Fibroblast of the aortic adventitia (primary cell): ENCODE measurements at places on chromosomes 13 and 19. TPM values are rescaled to one million over a fixed set of nuclear protein-coding genes. Genes with fewer than 3 reads are reported as not detected.

Gene ZNF556
- total RNA-seq = 0.08 TPM in 1 of 2 replicates, not detected in the other

Gene ZNF541
- 0.27 and 0.41 TPM in 2 replicates for total RNA-seq

Gene ZNF28
- 3.1 and 15.0 TPM in 2 replicates for total RNA-seq

Gene FXYD3
- total RNA-seq = 1.3 TPM in 1 of 2 replicates, not detected in the other

Gene FKBP8
- total RNA-seq = 246 and 2,205 TPM in 2 replicates

Gene FOXA3
- total RNA-seq = not detected in 2 replicates

Gene ZNF429
- 5.5 and 7.5 TPM in 2 replicates for total RNA-seq

Gene CALR3
- total RNA-seq = not detected in 2 replicates

Gene SPINT2
- total RNA-seq = 1.3 and 13.5 TPM in 2 replicates

- DNase-seq = peak; percentile 40
These were observed 95.5 kb downstream of the OXGR1 start for GRCh38 chr13:96898646-96899254.

GRCh38 chr13:90552702-90553101, 794.8 kb upstream of the MIR17HG start:
- DNase-seq = no peak

DNA sequence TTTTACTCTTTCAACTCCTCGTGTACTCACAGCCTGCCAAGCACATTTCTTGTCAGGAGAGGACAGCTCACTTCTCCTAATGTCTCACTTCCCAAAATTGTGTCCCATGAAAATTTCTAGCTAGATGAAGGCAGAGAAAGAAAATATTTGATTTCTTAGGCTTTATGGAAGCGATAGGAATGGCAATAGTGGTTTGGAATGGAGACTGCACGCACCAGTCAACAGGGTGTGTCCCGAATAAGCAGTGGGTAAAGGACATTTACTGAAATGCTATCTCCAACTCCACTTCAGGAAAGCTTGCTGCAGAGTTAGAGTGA, 321 bp upstream of the ZNF222 start:
- DNase-seq = no peak

- peak; percentile 81 for DNase-seq
These were observed 178.2 kb downstream of the NDFIP2 start for GRCh38 chr13:79659121-79659521.

GRCh38 chr19:3723883-3724282, 15.7 kb downstream of the TJP3 start:
- no peak for DNase-seq

GRCh38 chr19:42032431-42032830, 37.6 kb downstream of the GRIK5 start:
- peak; percentile 5 for DNase-seq

- no peak for DNase-seq
These were observed 75.0 kb upstream of the SLC15A1 start for GRCh38 chr13:98827449-98827848.

DNA sequence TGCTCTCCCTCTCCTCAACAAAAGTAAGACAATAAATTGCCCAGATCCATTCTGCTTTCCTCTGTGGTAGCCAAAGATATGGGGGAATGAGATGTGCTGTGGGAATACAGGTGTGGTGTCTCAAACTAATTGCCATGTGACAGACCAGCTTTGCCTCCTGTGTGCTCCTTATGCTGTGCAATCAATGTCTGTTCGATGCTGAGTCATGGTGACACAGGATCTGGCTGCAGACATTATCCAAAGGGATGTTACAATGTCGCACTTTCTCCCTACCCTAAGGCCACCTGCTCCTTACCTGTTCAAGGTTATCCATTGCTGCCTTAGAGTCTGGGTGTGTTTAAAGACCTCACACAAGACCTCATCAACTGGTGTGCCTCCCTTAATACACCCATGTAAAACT, 32.5 kb downstream of the FGF14 start:
- DNase-seq = no peak

DNA sequence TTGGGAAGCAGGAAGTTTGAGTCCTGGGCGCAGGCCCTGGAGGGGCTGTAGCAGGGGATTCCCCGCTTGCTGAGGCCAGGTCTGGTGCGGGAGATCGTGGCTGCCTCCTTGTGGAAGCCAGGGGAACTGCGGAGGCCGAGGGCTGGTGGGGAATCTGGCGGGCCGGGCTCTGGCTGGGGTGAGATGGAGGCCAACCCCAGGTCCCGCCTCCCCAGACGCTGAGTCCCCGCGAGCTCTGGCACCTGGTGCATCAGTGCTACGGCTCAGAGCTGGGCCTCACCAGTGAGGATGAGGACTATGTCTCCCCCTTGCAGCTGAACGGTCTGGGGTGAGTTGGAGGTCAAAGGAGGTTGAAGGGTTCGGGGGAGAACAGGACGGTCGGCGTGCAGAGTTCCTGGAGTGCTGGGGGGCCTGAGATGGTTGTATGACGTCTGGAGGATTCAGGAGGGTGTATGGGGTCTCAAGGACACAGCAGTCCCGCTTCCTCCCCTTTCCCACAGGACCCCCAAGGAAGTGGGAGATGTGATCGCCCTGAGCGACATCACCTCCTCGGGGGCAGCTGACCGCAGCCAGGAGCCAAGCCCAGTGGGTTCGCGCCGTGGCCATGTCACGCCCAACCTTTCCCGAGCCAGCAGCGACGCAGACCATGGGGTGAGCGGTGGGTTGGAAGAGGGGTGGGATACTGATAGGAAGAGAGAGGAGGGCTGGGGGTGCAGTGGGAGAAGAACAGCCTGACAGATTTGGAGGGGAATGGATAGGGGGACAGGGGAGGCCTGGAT, 13.1 kb downstream of the GRAMD1A start:
- peak; percentile 62 for DNase-seq

DNA sequence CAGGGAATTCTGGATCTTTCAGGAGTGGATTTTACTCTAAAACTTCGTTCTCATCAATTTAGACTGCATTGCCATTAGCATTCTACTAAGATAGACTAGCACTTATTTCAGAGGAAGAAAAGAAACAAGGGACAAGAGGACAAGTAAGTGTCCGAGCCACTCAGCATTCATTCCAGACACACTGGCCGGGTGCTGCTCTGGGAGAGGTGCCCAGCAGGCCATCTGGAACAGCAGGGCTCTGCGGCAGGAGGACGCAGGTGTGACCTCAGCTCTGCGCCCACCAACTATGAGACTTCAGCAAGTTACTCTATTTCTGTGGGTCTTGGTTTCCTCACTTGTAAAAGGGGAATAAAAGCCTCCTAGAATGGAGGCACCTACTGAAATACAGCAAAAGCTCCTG, 4.2 kb downstream of the EPS15L1 start:
- DNase-seq = no peak

DNA sequence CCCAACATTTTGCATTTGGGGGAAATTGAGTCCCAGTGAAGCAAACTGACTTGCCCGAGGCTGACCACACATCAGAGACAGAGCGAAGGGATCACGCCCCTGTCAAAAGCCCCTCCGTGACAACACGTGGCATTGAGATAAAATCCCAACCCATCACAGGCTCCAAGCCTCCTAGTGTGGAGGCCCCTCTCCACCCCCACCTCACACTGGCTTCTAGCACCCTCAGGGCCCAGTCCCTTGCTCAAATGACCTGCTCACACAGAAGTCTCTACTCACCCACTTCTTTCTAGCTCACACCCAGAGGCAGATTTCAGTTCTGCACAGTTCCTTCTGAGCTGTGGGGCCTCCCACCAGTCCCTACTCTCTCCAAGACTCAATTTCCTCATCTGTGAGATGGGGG, 10.3 kb downstream of the HPN start:
- no peak for DNase-seq

- DNase-seq = no peak
These were observed 50.0 kb upstream of the CALM3 start for GRCh38 chr19:46551164-46551563.

DNA sequence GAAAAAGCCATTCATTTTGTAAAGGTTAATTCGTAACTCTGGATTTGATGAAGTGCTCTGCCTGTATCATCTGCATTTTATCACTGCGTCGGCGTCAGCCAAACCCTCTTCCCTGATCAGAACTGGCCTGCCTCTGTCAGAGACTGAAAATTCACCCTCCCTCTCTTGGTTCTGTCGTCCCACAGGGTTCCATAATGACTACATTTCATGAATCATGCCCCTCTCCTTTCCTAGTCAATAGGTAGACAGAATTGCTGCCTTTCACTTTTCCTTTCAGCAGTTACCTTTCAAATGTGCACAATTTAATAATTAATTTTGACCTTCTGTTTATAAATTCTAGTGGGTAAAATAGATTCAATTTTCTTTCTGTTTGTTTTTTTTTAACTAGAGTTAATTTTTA, 423.4 kb downstream of the RFC3 start:
- DNase-seq = no peak

DNA sequence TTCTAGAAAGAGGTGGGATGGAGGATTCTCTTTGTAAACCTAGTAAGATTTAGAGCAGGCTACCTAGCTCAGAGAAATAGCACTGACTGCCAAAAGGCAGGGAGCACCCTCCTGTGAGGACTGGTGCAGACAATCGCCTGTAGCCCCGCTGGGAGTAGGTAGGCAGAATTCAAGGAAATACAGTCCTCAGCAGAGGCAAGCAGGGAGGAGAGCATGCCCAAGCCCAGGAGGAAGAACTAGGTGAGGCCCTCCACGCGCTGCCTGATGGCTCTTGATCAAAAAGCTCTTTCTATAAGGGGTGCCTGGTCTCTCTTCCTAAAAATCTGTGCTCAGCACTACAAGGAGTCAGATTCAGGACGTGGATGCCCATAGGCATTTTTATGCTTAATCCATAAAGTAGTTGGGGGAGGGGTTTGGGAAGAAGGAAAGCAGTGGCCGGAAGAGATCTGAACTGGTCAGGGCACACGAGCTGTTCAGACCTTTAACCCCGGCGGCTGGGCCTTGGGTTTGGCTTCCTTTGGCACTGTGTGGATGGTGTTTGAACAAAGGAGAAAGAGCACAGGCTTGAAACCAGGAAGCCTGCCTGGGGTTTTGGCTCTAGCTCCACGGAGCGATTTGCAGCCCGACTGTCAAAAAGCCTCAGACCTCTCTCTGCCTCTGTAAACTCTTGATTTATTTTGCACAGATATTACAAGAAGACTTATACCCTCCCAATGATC, 320.6 kb downstream of the FOXO1 start:
- DNase-seq = no peak

GRCh38 chr19:35718345-35719041, 690 bp downstream of the KMT2B start:
- DNase-seq = no peak

DNA sequence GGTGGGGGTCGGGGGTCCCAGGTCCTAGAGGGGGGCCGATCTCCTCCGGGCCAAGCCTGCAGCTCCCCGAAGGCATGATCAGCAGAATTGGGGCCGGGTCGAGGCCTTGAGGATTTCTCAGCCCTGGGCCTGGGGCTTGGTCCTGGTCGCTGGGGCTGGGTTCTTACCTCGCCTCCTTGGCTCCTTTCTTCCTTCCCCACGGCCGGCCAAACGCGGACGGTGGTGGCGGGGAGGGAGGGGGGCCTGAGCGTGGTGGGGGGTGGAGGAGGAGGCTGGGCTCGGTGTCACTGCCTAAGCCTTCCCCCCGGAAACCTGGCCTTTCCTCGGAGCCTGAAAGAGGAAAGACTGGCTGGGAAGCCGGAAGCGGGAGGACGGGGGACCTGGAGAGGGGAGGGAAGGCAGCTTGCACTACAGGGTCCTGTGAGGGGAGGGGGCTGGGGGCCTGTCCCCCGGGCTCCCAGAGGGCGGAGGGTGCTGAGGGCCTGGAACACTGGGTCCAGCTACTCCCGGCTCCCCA, at the start of gene ZNF579:
TSS of gene ZNF579 (minus strand) at position 221 of the 517 bp plus-strand sequence. CDS start 1,209 bp downstream, outside the sequence.
- DNase-seq = peak; percentile 93

DNA sequence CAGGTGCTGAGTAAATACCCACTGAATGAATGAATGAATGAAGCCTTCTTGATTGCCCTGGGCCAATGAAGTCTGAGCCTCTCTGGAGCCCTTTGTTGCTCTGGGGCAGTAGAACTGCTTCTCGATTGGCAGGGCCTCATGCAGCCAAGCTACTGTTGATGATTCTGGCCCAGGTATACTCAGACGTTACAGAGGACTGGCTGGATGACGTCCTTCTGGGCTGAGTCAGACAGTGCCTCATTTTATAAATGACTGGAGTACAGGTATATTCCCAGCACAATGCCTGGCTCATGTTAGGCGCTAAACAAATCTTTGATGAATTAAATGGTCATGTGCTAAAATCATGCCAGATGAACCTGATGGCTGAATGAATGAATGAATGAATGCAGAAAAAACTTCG, 243.8 kb upstream of the MAB21L1 start:
- no peak for DNase-seq

- no peak for DNase-seq
These were observed 300.8 kb downstream of the EFNB2 start for GRCh38 chr13:106234636-106235035.

DNA sequence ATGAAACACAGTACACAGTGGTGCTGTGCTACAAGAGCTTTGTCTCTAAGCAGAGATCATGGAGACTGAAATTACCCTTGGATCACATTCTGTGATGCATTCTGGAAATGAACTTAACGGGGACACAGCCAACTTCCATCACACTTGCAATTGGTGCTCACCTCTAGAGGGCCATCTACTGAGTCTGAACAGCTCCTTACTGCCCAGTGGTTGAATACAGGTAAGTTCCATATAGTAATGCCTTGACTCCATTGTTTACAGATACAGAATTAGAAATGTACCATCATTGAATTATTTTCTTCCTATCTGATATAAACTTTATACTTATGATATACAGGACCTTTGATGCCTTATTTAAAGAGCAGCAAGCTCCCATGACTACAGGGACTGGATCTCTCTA, 686.4 kb downstream of the PCDH9 start:
- no peak for DNase-seq

GRCh38 chr19:10871711-10872545, 575 bp downstream of the CARM1 start:
- no peak for DNase-seq

DNA sequence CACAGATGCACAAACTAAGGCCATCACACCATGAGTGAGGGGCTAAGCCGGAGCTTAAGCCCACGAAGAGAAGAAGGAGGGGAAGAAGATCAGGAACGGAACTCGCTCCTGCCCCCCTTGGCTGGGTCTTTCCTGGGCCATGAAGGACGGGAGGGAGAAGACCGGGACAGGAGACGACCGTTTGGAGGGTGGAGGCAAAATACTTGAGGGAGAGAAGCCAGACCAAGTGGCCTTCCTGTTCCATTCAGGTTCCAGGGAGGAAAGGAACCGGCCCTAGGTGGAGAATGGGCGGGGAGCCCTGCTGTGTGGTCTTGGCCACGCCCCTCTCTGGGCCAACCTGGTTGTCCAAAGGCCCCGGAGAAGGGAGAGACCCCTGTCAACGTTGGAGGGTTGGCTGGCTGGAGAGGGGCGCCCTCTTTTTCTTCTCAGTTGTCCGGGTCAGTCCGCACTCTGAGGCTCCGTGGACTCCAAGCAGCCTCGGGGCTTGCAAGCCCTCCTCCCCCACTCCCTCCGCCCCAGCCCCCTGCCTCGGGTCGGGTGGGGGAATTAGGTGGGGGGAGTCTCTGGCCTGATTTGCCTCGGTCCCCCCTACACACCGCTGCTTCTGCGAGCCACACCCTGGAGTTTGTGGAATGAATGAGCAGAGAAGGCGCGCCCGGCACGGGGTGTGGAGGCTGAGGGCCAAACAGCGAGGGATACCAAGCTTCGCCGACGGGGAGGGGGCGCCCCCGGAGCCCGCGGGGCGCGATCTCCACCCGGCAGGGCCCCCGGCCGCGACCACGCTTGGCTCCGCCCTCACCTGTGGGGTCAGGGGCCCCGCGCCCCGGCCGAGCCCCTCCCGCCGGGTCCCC, 757 bp downstream of the FBN3 start:
- DNase-seq = no peak
